ENCODE measurements at places on chromosomes 13 and 19.

DNA sequence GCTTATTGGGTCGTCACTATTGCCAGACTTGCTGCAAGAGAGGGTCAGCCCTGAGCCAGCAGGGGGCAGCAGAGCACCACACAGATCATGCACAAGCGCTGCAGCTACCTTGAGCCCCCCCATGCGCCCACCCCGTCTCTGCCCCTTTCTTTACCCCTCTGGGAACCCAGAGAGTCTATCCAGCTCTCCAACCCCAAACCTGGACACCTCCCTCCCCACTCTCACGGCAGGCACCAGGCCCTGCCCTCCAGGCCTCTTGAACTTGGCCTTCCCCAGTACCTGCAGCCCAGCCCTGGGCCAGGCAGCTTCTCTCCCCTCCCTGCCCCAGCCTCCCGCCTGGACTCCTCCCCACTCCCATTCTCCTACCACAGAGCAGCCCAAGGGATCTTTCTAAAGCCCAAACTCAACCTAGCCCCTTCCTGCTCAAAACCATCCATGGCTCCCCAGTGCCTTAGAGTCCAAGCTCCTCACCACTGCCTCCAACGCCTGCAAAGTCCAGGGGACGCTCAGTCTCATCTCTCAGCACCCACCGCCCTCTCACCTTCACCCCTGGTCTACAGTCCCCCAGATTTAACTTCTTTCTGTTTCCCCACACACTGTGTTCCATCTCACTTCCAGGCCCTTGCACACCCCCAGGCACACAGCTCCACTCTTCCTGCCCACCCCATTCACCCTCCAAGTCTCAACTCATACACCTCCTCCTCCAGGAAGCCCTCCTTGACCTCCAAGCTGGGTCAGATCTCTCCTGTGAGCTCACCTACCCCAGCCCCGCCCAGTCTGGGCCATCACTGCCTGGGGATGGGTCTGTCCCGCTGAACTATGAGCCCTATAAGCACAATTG, 9.4 kb upstream of the CEACAM16 start:
- DNase-seq = peak; percentile 59

DNA sequence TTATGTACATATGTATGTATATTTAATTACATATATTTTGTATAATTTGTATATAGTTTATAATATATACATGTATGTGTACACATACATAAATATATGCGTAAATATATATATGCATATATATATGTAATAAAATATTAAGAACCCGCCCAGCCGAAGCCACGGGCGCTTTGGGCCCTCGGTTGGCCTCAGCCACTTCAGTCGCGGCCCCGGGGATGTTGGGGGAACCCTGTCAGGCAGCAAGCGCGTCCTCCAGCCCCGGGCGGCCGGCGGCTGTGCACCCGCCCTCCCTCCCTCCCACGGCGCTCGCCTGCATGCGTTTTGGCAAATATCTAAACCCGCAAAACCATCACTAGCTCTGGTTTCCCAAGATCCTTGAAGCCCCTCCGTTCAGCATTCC, 7.9 kb upstream of the ZNF606 start:
- DNase-seq = no peak

GRCh38 chr19:5984600-5984999, 6.7 kb upstream of the RANBP3 start:
- no peak for DNase-seq

DNA sequence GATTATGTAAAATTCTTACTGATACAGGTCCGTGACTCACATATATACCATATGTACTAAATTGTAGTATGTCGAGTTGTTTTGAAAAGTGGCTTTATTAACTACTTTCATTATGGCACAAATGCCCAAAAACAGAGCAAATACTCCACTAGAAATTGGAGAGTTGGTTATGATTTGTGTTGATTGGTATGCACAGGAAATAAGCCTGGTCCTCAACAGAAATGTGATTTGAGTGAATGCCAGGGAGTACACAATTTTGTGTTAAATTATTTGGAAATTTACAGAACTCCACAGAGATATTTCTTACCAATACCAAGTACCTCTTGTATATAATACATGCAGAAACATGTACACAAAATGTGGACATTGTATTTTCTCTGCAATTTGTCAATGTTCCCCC, 676.7 kb downstream of the PCDH9 start:
- no peak for DNase-seq

DNA sequence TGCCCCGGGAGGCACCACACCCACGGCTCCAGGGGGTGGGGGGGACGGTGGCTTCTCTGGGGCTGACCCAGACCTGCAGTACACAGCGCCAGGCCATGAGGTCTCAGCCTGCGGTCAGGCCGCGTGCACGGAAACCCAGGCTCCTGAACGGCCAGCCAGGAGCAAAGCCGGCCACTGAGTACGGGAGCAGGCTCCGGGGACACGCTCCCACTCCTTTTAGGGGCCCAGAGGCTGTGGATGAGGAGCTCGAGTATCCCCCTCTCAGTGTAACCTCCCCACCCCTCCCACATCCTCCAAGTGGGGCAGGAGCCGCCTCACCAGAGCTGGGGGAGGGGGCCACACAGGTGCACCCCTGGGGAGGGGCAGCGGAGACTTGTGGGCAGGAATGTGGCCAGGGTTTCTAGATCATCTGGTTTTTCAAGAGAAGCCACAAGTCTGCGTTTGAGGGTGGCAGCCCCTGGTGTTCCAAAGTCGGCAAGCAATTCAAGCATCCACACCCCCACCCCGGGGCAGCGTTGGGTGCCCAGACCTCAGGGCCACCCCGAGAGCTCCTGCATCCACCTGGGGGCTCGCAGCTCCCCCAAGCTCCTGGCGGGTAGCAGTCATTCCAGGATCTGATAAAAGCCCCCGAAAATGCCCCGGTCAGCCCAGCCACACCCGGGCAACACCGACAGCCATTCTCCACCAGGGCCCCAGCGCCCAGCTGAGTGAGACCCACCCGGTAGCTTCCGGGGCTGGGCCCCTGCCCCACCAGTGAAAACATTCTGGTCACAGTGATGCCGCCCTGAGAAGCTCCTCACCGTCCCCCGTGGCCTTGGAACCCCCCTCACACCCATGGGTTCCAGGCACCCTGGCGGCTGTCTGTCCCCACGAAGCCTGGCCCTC, 6.1 kb downstream of the SBNO2 start:
- no peak for DNase-seq

DNA sequence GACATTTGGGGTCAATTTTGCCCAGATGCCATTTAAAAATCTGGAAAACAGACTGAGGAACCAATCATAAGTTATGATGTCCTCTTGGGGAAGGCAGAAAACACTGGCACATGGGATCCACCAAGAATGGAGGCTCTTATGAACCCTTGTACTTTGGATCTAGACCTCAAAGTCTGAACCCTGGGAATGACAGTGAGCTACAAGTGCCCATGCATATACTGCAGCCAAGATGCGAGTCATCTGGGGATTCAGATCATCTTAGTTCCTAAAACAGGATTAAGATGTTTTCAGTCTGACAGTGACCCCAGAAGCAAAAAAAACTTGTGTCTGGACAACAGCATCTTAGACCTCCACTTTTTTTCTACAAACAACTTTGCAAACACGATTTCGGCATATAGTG, 100.2 kb upstream of the SIAH3 start:
- DNase-seq = no peak

GRCh38 chr13:79338343-79338742, 67.7 kb downstream of the RBM26 start:
- DNase-seq = no peak

- DNase-seq = no peak
Observed at GRCh38 chr13:44426461-44426860, 52.8 kb downstream of the SERP2 start.

GRCh38 chr19:55383279-55384130, 587 bp downstream of the TMEM238 start:
- DNase-seq = peak; percentile 51

GRCh38 chr13:100473087-100473486, 115.5 kb downstream of the GGACT start:
- DNase-seq = no peak

GRCh38 chr19:38852231-38853044, 2.7 kb upstream of the HNRNPL start:
- DNase-seq = no peak

Measured in NCI-H2081 (cell line).